ENCODE measurements at places on chromosomes 12 and 14.

DNA sequence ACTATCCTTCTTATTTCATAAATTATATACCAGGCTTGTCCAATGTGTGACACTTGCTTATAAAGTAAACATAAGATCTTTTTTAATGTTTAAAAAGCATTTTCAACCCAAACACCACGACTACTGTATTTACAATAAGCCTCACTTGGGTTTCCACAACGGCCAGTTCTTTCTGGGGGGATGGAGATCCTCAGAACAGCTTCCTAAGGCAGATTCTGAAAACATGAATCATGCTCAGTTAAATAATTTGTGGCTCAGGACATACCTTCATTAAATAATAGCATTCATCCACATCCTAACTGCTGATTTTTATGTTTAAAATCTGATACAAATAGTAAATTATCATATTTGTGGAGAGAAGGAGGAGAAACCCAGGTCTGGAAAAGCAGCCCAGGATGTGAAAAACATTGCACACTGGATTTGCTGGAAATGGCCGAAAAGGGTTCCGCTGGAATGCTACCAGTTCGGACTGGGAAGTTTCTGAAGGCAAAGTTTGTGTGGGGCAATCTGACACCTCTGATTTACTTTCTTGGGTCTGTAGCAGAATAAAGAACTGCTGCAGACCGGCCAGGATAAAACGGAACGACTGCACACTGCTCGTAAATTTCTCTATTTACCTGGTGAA lies 597 bp downstream of the GLT8D2 start:
- DNase-seq: no peak

DNA sequence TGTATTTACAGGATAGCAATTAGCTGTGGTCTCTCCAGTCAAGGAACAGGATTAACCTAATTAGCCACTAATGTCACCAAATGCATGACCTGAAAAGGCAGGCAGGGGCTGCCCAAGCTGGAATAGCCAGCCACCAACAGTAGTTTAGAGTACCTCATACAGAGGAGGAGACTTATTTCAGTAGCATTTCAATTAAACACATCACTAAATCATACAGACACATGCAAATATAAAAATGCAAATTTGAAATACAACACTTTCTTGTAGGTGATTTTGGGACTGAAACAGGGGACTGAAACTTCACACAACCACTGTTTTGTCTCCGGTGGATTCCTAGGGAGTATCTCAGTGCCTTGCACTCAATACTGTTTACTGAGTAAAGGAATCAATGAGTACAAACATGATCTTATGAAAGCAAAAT lies 636 bp upstream of the IFNG-AS1 start:
- no peak for DNase-seq

DNA sequence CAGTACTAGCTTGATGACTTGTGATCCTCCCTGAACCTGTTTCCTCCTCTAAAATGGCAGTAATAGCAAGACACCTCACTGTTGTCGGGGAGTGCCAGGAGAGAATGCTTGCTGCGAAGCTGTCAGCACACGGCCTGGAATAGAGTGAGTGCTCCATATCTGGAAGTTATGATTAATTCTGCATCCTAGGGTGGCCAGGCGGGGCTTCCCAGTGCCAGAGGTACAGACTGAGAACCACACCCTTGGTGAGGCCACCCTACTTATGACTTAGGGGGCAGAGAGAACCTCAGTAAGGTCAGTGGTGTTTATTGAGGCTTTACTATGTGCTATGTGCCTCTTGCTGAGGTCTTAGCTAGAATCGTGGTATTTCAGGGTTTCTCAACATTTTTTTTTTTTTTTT lies 20.1 kb downstream of the MORN3 start:
- DNase-seq: no peak

DNA sequence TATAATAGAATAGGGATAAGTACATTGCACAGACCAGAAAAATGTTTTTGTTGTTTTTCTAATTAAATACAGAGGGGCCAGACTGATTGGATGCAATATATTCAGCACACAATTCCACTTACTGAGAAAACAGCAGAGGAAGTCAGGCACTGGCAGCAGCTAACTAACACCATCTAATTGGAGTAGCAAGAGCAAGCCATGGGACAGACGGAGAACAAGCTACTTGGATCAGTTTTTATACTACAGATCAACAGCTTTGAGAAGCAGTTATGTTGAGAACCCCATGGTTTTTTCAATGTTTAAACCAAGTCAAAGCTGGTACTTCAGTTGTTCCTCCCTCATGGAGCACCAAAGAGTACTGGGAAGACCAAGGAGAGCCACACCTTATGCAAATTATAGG lies 1249.4 kb downstream of the LRFN5 start:
- no peak for DNase-seq

GRCh38 chr12:30945443-30946164 lies 19.1 kb downstream of the TSPAN11 start:
- no peak for DNase-seq
